ENCODE measurements at places on chromosomes 5 and 9. TPM values are rescaled to one million over a fixed set of nuclear protein-coding genes. Genes with fewer than 3 reads are reported as not detected.

Gene SEPTIN8
- 43.5 TPM for total RNA-seq

Gene FAM53C
- total RNA-seq = 46.6 TPM

Gene SLC38A9
- total RNA-seq = 32.2 TPM

Gene PCDHA13
- total RNA-seq = under 0.01 TPM

Gene OR1J2
- 0.32 TPM for total RNA-seq

Gene TMC1
- total RNA-seq = 1.3 TPM

Gene PDE8B
- total RNA-seq = 0.64 TPM

Gene GFI1B
- 0.32 TPM for total RNA-seq

Gene CHSY3
- 9.9 TPM for total RNA-seq

Gene SERF1A
- 8.7 TPM for total RNA-seq

Gene NR5A1
- not detected for total RNA-seq

Gene DCAF10
- total RNA-seq = 24.2 TPM

Gene MARVELD2
- total RNA-seq = 2.3 TPM

Gene ZNF484
- total RNA-seq = 15.1 TPM

Gene SCAI
- 9.1 TPM for total RNA-seq

Gene LRSAM1
- 20.0 TPM for total RNA-seq

Gene ERP44
- 22.0 TPM for total RNA-seq

Gene PCDHGC5
- total RNA-seq = 2.6 TPM

Gene PHF2
- 15.5 TPM for total RNA-seq

Gene CEP72
- total RNA-seq = 3.2 TPM

Gene CENPP
- total RNA-seq = 2.6 TPM

Gene MROH2B
- total RNA-seq = not detected

Gene GADD45G
- total RNA-seq = 0.64 TPM

Gene ROR2
- total RNA-seq = 5.2 TPM

Gene PCDHB4
- under 0.01 TPM for total RNA-seq

Gene RPL37
- total RNA-seq = 971 TPM

Gene DND1
- total RNA-seq = not detected

Gene ISL1
- not detected for total RNA-seq

Gene GPR151
- not detected for total RNA-seq

Gene CLK4
- 26.3 TPM for total RNA-seq

Gene SNCB
- total RNA-seq = not detected

Gene FOXI1
- total RNA-seq = not detected

Gene LCN1
- total RNA-seq = not detected

Gene CWC27
- 16.0 TPM for total RNA-seq

Gene CDC25C
- 6.9 TPM for total RNA-seq

Gene NOP16
- total RNA-seq = 9.3 TPM

Gene CCL27
- total RNA-seq = not detected

Gene CACNA1B
- total RNA-seq = 0.43 TPM

Gene NUTM2F
- total RNA-seq = not detected

Gene IL9
- total RNA-seq = not detected

Gene OR1L1
- not detected for total RNA-seq

Gene ALDH1A1
- 450 TPM for total RNA-seq

Gene LECT2
- not detected for total RNA-seq

Gene IRX1
- not detected for total RNA-seq

Gene BRD9
- total RNA-seq = 35.0 TPM

Gene UBE2D2
- total RNA-seq = 56.6 TPM
